IPS-NIHi11 (cell line): ENCODE measurements at places on chromosomes 3 and 15.
A peak's percentile ranks its signal among the peaks of the same experiment; 100 is the strongest.

DNA sequence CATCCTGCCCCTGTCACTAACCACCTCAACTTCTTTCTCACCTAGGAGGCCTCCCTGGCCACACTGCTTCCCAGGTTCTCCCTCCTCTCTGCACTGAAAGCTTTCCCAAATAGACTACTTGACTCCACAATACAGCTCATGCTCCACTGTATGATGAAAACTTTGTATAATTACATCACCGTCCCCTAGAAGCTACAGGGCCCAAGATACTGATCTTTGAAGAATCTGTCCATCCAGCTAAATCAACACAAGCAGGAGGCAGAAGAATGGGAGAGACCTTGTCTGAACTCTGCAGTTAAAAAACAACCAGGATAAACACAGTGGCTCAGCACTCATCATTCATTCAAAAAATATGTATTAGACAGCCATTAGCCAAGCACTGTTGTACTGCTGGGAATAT is 26.4 kb upstream of the RPS17 start:
- DNase-seq, result no peak

GRCh38 chr15:35496585-35496984 is 49.4 kb downstream of the DPH6 start:
- DNase-seq, result no peak

DNA sequence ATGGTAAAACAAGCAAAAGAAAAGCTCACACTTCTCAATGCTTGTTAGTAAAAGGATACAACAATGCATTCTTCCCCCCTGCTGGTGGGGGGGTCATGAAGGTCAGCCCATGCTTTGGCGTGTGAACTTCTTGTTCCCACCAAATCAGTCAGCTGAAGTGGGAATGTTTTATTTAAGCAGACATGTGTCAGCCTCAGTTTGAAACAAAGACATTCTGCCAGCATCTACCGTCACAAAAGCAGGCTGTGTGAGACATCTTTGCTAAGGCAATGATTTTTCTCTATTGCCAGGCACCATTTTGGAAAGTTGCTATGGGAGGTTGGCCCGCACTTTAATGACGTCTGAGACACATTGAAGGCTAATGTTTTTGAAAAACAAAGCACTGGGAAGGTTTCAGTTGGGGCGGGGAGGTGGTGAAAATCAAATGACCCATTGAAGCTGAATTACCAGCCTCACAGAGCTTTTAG is 206.6 kb downstream of the TLE3 start:
- DNase-seq, result no peak

GRCh38 chr3:18208856-18209255 is 216.3 kb downstream of the SATB1 start:
- DNase-seq, result no peak

GRCh38 chr15:71071529-71071928 is 43.7 kb upstream of the THSD4 start:
- DNase-seq, result no peak

GRCh38 chr15:85595804-85596536 is 198.8 kb downstream of the KLHL25 start:
- no peak for DNase-seq

DNA sequence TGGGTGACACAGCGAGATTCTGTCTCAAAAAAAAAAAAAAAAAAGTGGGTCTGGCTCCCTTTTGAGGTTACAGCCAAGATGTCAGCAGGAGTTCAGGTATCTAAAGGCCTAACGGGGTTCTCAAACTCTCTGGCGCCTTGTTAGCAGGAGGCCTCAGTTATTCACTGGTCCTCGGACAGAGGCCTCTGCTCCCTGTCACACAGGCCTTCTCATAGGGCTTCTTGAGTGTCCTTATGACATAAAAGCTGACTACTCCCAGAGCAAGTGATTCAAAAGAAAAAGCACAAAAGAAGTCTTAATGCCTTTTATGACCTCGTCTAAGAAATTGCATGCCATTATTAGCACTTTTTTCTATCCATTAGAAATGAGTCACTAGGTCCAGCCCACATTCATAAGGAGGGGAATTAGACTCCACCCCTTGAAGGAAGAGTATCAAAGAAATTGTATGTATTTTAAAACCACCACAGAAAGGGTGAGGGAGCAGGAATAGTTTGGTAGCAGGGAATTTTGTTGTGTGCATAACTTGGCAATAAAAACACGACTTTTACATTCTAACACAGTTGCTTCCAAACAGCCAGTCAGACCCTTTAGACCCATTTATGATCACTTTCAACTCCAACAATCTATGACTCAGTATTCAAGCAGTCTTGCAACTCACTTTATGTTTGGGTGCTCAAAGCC is 90.3 kb downstream of the MEX3B start:
- no peak for DNase-seq

- DNase-seq, result no peak
These were observed 74.1 kb downstream of the MME start for GRCh38 chr3:155154255-155154654.

- no peak for DNase-seq
These were observed 23.3 kb downstream of the FBN1 start for GRCh38 chr15:48622237-48622636.

DNA sequence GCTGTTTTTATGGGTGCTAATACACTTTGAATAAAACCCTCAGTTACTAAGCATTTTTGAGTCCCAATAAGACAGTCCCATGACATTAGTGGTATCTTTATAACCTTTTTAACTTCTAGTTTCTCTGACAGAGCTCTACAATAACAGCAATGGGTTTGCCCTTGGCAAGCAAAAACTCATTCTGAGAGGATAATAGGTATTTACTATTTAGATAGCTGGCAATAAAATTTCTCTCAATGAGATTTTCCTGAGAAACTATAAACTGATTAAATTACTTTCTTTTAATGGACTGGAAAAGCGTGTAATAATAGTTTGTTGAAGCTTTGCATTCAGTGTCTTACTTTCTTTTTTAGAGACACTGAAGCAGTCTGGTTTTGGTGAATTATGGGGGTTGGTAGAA is 168.0 kb upstream of the MLF1 start:
- DNase-seq, result no peak

- peak; percentile 80 for DNase-seq
These were observed 54.9 kb downstream of the CCNL1 start for GRCh38 chr3:157104928-157105652.

DNA sequence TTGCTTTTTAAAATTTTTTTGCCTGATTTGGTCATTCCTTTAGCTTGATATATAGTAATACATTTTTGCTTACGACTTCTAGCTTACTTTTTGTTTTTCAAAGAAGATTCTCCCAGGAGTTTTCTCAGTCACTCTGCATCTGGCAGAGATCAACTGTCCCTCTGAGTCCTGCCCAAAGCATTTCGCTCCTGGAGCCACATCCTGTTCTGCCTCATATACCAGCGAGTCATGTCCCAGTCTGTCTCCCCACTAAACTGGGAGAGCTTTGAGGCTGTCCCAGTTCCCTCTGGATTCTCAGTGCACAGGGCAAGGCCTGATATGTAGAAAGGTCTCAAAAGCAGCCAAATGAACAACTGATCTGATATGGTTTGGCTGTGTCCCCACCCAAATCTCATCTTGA is 326.3 kb downstream of the ARRDC4 start:
- DNase-seq, result no peak

DNA sequence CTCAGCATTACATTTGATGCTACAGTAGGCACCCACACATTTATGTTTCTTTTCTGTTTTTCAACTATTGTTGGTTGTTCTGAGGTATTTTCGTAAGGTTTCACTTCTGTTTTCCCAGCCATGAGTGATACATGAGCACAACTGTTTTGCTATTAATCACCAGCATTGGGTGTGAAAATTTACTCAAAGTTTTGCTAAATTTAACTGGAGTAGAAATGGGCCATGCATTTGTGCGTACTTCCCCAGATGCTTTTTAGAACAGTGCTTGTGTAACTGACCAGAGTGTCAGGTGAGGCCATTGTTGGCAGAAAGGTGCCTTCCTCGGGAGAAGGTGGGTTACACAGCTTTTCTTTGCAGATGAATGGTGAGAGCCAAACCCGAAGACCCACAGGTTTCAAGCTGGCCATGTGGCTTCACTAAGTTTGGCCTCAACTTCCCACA is 70.4 kb downstream of the ST6GAL1 start:
- DNase-seq, result no peak

DNA sequence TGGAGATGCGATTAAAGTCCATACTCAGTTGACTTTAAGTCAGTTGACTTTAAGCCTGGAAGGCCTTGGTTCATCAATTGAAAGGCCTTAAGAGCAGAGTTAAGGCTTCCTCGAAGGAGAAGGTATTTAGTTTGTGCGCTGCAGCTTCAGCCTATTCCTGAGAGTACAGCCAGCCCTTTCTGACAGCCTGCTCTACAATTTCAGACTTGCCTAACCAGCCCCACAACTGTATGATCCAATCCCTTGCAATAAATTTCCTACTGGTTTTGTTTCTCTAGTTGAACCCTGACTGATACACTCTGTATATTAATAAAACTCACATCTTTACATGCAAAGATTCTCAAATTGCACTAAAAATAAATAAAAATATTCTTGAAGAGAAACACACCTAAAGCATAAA is 66.1 kb upstream of the RORA start:
- no peak for DNase-seq

- DNase-seq, result no peak
These were observed 2.9 kb downstream of the STOML1 start for GRCh38 chr15:73989001-73989798.

GRCh38 chr3:67291287-67292252 is 293.5 kb downstream of the KBTBD8 start:
- no peak for DNase-seq

GRCh38 chr15:66004618-66005262 is 135.4 kb downstream of the RAB11A start:
- peak; percentile 87 for DNase-seq

GRCh38 chr3:78857494-78858111 is 910.2 kb downstream of the ROBO1 start:
- DNase-seq, result no peak

- peak; percentile 56 for DNase-seq
These were observed 237.8 kb upstream of the NR2E3 start for GRCh38 chr15:71572452-71573053.

DNA sequence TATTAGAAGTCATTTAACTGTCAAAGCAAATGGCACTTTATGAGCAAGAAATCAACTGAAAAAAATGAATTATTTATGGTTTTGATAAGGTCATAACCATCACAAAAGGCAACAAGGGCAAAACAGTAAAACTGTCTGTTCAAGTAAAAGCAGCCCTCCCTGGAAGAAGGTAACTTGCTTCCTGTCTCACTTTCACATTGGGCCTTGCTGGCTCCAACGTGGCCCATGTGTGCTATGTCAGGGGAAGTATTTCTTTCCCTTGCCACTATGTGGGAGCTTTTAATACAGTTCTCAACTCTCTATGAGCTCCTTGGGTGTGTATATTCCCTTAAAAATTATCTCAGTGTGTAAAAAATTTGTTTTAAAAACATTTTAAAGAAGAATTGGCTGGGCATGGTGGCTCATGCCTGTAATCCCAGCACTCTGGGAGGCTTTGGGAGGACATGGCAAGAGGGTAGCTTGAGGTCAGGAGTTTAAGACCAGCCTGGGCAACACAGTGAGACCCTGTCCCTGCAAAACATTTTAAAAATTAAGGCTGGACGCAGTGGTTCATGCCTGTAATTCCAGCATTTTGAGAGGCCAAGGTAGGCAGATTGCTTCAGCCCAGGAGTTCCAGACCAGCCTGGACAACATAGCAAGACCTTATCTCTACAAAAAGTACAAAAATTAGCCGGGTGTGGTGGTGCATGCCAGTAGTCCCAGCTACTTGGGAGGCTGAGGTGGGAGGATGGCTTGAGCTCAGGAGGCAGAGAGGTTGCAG is 45.2 kb upstream of the TJP1 start:
- DNase-seq, result no peak

DNA sequence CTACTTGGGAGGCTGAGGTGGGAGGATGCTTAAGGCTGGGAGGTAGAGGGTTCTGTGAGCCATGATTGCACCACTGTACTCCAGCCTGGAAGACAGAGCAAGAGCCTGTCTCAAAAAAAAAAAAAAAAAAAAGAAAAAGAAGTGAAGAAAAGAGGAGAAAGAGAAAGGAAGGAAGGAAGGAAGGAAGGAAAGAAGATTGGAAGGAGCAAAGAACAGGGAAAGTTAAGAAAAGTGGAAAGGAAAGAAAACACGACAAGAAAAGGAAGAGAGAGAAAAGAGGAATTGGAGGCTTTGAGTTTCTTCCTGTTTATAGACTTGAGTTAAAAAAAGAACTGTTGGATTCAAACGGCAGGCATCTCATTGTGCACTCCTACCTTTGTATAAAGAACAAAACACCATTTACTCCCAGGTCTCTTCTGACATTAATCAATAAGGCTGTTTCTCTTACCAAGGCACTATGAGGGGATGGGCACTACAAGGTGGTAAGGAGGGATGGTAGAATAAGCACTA is 73.5 kb downstream of the EDEM1 start:
- DNase-seq, result no peak

- DNase-seq, result no peak
These were observed 175.3 kb upstream of the MITF start for GRCh38 chr3:69563981-69564380.

DNA sequence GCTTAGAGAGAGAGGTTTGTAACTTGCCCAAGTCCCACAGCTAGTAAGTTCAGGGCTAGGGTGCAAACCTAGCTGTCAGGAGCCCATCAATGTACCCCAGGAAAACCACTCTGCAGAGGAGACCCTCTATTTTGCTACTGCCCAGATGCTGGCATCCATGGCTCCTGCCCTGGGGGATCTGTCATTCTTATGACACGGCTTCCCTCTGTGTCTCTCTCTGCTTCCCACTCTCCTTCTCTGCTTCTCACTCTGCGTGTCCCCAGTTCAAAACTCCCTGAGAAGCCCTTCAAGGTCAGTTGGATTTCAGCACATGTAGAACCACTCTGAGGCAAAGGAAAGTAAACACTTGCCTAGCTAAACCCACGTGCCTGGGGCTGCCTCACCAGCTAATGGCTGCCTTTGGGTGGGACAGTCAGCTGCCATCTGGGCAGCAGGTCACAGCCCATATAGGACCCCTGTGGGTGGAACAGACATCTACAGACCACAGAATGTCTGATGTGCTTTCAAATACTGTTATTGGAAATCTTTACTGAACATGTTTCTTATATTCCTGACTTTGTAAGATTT is 29.4 kb upstream of the SLCO2A1 start:
- no peak for DNase-seq

DNA sequence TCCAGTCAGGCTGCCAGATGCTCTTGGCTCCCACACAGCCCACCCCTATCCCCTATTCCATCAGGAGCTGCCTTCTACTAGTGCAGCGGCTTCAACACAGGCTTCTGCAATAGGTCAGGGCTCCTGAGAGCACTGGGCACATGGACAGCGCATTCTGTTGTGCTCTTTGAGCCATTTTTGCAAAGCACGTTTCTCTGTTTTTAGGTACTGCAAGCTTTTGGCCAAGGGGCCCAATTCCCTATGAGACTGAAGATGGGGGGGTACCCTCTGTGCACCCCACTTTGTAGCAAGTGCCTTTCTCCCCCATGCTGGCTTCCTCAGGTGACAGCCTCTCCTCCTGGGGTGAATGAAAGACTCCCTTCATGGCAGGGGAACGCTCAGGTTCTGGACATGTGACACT is 31.2 kb downstream of the CHDH start:
- DNase-seq, result no peak

GRCh38 chr15:80252121-80252518 is at the start of gene CTXND1:
Gene CTXND1 (minus strand): TSS chr15:80252213. CDS start chr15:80201949, 50,264 bp downstream.
- peak; percentile 73 for DNase-seq
